ENCODE measurements at places on chromosomes 5 and 9. TPM values are rescaled to one million over a fixed set of nuclear protein-coding genes. Genes with fewer than 3 reads are reported as not detected.

Gene GADD45G
- total RNA-seq, result 11.2 TPM

- no peak overlapping the region for H3K4me3 ChIP-seq
- H3K27me3 ChIP-seq, result peaks cover 80% of the 10 kb centered on the region
- no peak for DNase-seq
- peaks cover 9% of the 10 kb centered on the region for H3K4me1 ChIP-seq
These were observed 223.3 kb downstream of the MEF2C start for GRCh38 chr5:88659529-88660263.

DNA sequence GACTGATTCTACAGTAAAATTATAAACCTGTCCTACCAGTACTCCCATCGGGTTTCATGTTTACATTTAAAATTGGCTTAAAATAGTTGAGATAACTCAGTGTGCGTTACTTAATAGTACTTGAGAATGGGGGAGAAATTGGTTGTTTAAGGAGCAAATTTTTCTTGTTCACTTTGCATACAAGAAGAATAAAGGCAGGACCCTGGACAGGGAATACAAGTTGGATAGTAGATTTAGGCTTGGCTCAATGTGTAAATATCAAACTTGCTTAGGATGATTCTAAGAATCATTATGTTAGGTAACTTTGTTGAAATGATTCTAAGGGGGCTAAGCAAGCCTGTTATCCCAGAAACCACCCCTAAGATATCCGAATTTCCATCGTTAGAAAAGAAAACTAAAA, 448.4 kb upstream of the TLE4 start:
- no peaks in the 10 kb centered on the region for H3K27me3 ChIP-seq
- no peaks in the 10 kb centered on the region for H3K4me1 ChIP-seq
- no peak overlapping the region for H3K27ac ChIP-seq

DNA sequence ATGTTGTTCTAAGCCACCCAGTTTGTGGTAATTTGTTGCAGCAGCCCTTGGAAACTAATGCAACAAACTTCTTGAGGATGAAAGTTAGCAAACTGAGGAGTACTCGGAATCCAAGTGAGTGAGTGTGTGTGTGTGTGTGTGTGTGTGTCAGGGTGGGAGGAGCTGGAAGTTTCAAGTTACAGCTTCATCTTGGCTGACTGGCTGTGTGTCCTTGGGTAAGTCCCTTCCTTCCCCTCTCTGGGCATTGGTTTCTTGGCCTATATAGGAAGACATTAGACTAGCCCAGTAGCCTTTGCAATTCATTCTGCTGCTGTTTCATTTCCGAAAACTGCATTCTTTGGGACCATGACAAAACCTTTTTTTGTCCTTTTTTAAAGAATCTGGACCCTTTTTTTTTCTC, 157.2 kb downstream of the MELK start:
- no peaks in the 10 kb centered on the region for H3K27me3 ChIP-seq
- no peaks in the 10 kb centered on the region for H3K4me1 ChIP-seq
- H3K4me3 ChIP-seq, result no peak overlapping the region
- H3K36me3 ChIP-seq, result no peaks in the 10 kb centered on the region

DNA sequence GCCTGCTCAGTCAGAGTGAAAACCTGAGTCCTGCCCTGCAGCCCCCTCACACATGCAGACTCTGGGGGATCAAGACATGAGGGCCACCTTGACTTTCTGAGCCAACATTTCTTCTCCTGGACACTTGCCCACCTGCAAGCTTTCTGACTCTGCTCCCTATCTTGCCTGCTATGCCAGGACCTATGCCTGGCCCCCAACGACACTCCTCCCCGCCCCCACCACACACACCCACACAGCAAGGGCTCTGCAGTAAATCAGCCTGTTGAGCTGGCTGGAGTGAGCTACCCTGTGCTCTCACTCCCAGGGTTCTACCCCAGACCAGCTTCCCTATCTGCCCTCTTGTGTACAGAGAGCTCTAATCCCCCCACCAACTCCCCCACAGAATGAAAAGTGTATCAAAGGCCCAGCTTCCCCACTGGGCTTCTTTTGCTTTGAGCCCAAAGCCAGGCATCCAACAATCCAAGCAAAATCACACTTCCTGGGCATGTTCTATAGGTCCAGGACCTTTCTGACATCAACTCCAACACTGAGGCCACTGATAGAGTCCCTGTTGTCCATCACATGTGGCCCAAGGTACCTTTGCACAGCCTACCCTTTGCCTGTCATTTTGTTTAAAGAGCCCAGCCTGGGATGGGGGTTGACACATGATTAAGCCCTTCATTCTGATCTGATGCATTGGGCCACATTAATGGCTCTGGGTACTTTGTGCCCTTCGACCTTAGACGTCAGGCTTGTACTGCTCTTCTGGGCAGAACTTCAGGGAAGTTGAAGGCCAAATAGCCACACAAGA, 7.2 kb downstream of the PDLIM4 start:
- H3K4me3 ChIP-seq, result no peak overlapping the region
- no peak for DNase-seq
- peak overlapping the region; percentile 54 for H3K27ac ChIP-seq

- no peaks in the 10 kb centered on the region for H3K4me1 ChIP-seq
- DNase-seq, result no peak
- no peaks in the 10 kb centered on the region for H3K27me3 ChIP-seq
- no peaks in the 10 kb centered on the region for H3K36me3 ChIP-seq
These were observed 69.0 kb downstream of the CFAP90 start for GRCh38 chr5:7781899-7782298.

DNA sequence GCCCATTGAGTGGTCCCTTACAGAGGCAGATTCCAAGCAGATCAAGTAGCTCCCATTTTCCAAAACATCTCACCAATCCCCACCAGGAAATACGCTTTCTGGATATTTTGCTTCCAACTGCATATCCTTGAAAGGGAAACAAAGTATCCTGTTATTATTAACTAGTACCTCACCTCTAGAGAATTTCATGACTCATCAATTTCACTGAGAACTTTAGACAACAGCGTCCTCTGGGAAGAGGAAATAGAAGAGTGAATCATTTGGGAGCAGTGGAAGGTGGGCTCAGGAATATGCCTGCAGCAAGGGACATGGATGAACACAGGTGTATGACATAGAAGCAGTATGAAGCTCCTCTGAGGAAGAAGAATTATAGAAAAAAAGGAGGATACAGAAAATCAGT, 186.7 kb downstream of the MARCHF11 start:
- H3K27ac ChIP-seq, result no peak overlapping the region
- H3K4me1 ChIP-seq, result no peaks in the 10 kb centered on the region
- no peak for DNase-seq
- no peaks in the 10 kb centered on the region for H3K27me3 ChIP-seq

Gene ARL14EPL
- not detected for total RNA-seq

Gene SHOC1
- 0.29 TPM for total RNA-seq

GRCh38 chr5:156191547-156191946, 135.4 kb upstream of the SGCD start:
- H3K36me3 ChIP-seq, result no peaks in the 10 kb centered on the region
- H3K27me3 ChIP-seq, result no peaks in the 10 kb centered on the region
- H3K4me1 ChIP-seq, result no peaks in the 10 kb centered on the region

Gene SAXO1
- not detected for total RNA-seq

DNA sequence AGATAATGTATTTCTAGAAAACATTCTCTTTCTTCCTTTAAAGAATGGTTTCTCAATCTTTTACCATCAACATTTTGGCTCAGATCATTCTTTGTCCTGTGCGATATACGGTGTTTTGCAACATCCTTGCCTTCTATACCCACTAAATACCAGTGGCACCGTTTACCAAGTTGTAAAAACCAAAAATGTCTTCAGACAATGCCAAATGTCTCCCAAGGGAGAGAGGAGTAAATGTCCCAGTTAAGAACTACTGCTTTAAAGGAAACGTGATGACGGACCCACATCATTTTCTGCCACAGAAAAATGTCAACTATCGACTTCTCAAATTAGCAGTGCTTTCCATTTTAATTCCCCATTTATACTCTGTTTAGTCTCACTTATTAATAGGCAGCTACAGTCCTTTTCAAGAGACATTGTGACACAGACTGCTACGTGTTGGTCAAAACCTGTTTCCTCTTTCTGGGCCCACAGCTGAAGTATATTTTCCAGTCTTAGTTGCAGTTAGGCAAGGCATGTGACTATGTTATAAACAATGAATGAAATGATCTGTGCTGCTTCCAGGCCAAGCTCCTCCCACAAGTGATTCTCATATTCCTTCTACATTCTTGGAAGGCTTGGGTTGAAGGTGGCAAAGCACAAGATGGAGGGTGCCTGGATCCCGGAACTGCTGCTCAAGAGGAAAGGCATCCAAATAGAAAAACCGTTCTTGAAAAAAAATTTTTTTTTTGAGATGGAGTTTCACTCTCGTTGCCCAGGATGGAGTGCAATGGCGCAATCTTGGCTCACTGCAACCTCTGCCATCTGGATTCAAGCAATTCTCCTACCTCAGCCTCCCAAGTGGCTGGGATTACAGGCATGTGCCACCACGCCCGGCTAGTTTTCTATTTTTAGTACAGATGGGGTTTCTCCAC, 8.8 kb downstream of the PRXL2C start:
- H3K36me3 ChIP-seq, result peaks cover 84% of the 10 kb centered on the region
- no peak overlapping the region for H3K4me3 ChIP-seq
- peaks cover 2% of the 10 kb centered on the region for H3K4me1 ChIP-seq
- H3K27ac ChIP-seq, result peak overlapping the region; percentile 64

- no peaks in the 10 kb centered on the region for H3K27me3 ChIP-seq
- H3K27ac ChIP-seq, result no peak overlapping the region
- H3K36me3 ChIP-seq, result no peaks in the 10 kb centered on the region
- H3K4me3 ChIP-seq, result no peak overlapping the region
These were observed 59.8 kb upstream of the ZBED3 start for GRCh38 chr5:77146896-77147295.

DNA sequence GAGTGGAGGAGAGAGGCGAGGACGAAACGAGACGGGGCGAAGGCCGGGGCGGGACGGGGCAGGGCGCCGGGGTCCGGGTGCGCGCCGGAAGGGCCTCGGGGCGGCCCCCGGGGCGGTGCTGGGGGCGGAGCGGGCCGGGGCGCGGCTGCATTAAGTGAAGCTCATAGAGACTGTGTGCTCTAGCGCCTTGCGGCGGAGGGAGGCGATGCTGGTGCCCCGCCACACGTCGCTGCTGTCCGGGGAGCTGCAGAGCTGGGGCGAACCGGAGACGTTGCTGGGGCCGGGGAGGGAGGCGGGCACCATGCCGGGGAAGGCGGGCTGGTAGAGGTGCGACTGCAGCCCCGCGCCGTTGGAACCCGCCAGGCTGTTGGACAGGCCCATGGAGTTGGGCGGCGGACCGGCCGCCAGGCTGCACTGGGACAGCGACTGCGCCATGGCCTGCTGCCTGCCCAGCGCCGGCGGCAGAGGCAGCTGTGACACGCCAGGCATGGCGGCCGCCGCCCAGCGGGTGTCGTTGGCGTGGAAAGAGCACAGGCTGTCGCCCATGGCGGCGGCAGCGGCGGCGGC, 8.3 kb downstream of the OTP start:
- H3K4me1 ChIP-seq, result peaks cover 15% of the 10 kb centered on the region
- H3K27ac ChIP-seq, result no peak overlapping the region
- H3K27me3 ChIP-seq, result peaks cover 100% of the 10 kb centered on the region
- no peaks in the 10 kb centered on the region for H3K36me3 ChIP-seq
- DNase-seq, result peak; percentile 83

- no peaks in the 10 kb centered on the region for H3K4me1 ChIP-seq
- no peaks in the 10 kb centered on the region for H3K36me3 ChIP-seq
- H3K27ac ChIP-seq, result no peak overlapping the region
- H3K27me3 ChIP-seq, result no peaks in the 10 kb centered on the region
- no peak overlapping the region for H3K4me3 ChIP-seq
These were observed 164.4 kb downstream of the TLR4 start for GRCh38 chr9:117868594-117868993.

DNA sequence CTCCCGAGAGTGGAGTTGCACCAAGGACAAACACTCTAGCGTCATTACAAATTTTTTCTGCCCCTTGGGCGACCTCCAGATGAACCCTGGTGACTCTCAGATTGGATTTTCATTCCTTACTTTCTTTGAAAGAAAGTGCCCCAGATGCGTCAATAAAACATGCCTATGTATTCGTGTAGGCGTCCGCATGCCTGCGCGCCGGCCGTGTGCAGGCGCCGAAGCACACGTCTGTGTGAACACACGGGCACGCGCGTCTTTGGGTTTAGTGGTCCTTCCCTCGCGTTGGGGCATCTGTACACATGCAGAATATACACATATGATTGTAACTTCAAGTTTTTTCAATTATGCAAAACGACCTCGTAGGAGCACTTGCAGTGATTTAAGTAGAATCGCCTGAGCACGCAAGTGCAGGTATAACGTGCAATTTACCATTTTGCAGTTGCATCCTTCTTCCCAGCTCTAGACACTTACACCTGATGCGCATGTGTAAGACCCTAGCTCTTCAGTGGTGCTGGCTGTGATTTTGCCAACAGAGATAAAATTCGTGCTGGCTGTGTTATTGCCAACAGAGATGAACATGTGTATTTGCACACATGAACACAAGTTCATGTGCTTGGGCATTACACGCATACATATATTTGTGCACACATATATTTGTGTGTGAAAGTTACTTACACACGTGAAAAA, 1.9 kb upstream of the LHX2 start:
- H3K27me3 ChIP-seq, result peaks cover 100% of the 10 kb centered on the region
- H3K27ac ChIP-seq, result no peak overlapping the region
- no peak for DNase-seq
- peaks cover 49% of the 10 kb centered on the region for H3K4me1 ChIP-seq
- H3K4me3 ChIP-seq, result no peak overlapping the region
- H3K36me3 ChIP-seq, result no peaks in the 10 kb centered on the region

DNA sequence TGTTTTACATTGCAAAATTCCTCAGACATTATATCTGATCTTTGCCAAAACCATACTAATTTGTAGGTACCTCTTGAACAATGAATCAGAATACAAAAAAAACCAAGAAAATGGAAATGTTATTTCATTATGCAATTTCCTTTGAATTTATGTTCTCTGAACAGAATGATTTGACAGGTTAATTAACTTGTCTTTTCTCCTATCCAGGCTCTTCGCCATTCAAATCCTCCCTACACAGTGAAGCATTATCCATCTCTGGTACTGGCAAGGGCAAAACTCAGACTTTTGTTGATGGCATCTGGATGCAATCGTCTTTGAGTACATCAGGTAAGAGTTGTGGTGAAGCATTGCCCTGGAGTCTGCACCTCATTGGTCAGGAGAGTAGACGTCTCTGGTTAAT, 655.7 kb upstream of the ITGA1 start:
- H3K27ac ChIP-seq, result no peak overlapping the region
- no peaks in the 10 kb centered on the region for H3K27me3 ChIP-seq
- no peaks in the 10 kb centered on the region for H3K36me3 ChIP-seq
- H3K4me3 ChIP-seq, result no peak overlapping the region
- no peaks in the 10 kb centered on the region for H3K4me1 ChIP-seq

Gene LECT2
- total RNA-seq, result not detected

DNA sequence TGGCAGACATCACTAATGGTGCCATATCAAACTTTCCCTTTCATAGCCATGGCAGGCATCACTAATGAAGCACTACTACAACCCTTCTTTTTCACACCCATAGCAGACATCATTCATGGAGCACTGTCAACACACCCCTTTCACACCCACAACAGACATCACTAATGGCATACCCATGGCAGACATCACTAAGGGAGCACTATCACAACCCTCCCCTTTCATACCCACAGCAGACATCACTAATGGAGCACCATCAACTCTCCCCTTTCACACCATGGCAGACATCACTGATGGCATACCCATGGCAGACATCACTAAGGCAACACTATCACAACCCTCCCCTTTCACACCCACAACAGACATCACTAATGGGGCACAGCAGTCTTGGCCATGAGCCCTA, 33.7 kb downstream of the LAMC3 start:
- DNase-seq, result no peak
- no peaks in the 10 kb centered on the region for H3K36me3 ChIP-seq
- peaks cover 13% of the 10 kb centered on the region for H3K27me3 ChIP-seq

Gene ZNF454
- total RNA-seq, result 3.4 TPM

- H3K4me1 ChIP-seq, result no peaks in the 10 kb centered on the region
- no peaks in the 10 kb centered on the region for H3K36me3 ChIP-seq
- H3K27me3 ChIP-seq, result no peaks in the 10 kb centered on the region
- no peak overlapping the region for H3K27ac ChIP-seq
- H3K4me3 ChIP-seq, result no peak overlapping the region
- no peak for DNase-seq
These were observed 14.4 kb downstream of the GLDC start for GRCh38 chr9:6631207-6631512.
